ENCODE measurements at places on chromosomes 16 and 17. TPM values are rescaled to one million over a fixed set of nuclear protein-coding genes. Genes with fewer than 3 reads are reported as not detected.

KRTAP1-5 gene
- total RNA-seq: not detected

SLC5A11 gene
- total RNA-seq: not detected

SOX15 gene
- total RNA-seq: 0.40 TPM

SRCAP gene
- 65.0 TPM for total RNA-seq

DNA sequence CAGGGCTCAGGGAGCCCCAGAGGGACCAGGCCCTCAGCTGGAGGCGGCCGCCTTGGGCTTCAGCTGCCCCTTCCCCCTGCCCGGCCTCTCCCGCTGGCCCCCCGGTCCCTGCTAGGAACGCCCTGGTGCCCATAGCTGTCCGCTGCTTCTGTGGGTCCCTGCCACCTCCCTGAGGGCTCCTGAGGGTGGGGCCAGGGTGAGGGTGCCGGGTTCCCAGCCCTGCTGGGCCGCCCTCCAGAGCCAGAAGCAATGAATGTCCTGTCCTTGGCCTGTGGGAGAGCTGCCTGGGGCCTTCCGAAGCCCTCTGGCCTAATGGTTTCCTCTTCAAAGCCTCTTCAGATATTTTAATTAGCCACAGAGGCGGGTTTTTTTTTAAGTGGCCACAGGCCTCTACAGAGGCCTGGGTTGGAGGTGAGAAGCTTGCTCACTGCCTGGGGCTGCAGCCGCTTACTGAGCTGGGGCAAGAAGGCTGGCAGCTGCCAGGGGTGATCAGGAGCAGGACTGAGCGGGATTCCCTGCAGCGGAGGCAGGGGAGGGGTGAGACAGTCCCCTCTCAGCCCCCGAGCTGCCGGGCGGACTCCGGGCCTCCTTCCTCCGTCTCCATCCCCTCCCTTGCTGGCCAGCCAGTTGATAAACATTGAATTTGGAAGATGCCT lies 9.9 kb downstream of the CENPX start:
- DNase-seq: no peak

RNF112 gene
- total RNA-seq: 0.58 TPM

MYH13 gene
- not detected for total RNA-seq

DNA sequence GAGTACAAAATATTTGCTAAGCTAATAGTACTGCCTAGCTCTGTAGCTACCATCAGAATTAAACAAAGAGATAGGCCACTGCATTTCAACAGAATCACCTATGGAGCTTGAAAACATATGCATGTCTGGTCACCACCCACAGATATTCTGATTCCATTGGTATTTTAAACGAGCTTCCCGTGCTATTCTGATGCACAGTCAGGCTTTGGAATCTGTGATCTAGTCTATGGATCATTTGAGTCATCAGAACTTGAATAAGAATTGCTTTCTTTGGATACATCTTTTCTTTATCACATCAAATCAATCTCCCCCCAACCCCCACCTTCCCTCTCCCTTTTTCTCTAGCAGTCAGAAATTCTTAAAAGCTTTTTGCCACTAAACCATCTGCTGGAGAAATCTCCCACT lies 124.7 kb downstream of the NPIPB5 start:
- DNase-seq: no peak

KLHL10 gene
- not detected for total RNA-seq

DNA sequence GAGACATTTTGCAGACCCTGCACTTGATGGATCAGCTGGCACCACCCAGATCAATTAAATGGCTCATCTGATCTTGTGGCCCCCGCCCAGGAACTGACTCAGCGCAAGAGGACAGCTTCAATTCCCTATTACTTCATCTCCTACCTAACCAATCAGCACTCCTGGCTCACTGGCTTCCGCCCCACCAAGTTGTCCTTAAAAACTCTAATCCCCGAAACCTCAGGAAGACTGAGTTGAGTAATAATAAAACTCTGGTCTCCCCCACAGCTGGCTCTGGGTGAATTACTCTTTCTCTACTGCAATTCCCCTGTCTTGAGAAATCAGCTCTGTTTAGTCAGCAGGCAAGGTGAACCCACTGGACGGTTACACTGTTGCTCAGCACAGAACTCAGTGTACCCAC lies 23.6 kb downstream of the SPPL2C start:
- DNase-seq: no peak

CNEP1R1 gene
- total RNA-seq: 30.1 TPM
